CD4-positive, alpha-beta T cell treated with Interleukin-17A for 1 hour (primary cell): ENCODE measurements at places on chromosomes 2 and 18.

- no peak for DNase-seq
Observed at GRCh38 chr18:59737776-59738300, 40.6 kb upstream of the CCBE1 start.

- no peak for DNase-seq
Observed at GRCh38 chr2:235024931-235025773, 73.3 kb downstream of the SH3BP4 start.

- DNase-seq = peak; percentile 86
Observed at GRCh38 chr2:96116424-96116878, at the start of gene ADRA2B. TSS of gene ADRA2B (minus strand) at chr2:96116571. CDS start at chr2:96116149, 422 bp downstream.

DNA sequence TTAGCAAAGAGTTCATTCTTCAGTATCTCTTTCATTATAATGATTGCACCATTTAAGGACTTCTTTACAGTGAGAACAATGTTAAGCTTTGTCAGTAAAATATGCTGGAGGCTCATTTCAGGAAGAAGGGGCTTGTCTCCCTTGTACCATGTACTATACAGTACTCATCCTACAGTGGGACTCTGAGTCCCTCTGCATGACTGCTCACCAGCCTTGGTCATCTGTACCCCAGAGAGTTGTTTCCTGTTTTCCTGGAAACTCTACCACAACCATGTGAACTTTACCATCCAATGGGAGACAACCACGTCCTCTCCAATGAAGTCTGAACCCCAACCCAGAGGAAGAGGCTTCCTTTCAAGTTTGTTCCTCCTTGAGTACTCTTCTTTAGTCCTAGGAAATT lies 1171.1 kb upstream of the CRIM1 start:
- DNase-seq = no peak

DNA sequence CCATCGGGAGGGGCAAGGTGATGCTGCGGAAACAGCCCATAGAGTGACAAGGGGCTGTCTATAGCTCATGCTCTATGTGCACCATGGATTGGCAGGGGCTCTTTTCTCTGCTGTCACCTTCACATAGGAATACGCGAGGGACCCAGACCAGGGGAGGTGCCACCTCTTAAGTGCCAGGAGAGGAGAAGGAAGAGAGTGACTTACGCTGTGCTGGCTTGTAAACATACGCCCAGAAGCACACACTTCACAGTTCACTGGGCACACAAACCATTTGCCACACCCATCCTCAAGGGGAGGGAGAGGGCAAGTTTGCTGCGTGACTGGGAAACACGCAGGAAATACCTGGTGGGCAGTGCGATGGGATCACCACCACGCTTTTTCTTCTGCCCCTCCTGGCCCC lies 65.1 kb upstream of the GPR45 start:
- no peak for DNase-seq

GRCh38 chr2:137847443-137847842 lies 116.8 kb upstream of the HNMT start:
- no peak for DNase-seq

GRCh38 chr2:22530131-22530530 lies 854.8 kb upstream of the KLHL29 start:
- no peak for DNase-seq

- no peak for DNase-seq
Observed at GRCh38 chr2:121333834-121334558, 49.0 kb upstream of the TFCP2L1 start.

DNA sequence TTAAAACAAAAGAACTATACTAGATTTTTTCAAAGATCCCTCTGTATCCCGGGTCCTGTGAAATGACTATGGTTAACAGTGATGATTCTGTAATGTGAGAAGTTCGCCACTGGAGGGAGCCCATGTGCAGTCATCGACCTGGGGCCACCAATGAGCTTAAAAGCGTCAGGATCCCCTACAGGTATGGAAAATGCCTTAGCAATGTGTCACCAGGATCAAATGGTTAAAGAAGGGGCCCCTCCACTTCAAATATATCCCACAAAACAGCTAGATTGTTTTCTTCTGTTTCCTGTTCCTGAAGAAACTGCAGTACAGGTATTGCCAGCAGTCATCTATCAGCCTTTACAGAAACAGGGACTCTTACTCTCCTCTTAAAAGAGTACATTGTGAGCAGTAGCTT lies 15.3 kb downstream of the CHRNA1 start:
- DNase-seq = peak; percentile 80

GRCh38 chr2:160210599-160211138 lies 10.6 kb upstream of the ITGB6 start:
- peak; percentile 62 for DNase-seq

- no peak for DNase-seq
Observed at GRCh38 chr2:170282851-170283250, 104.9 kb downstream of the MYO3B start.

GRCh38 chr2:27076323-27076722 lies 2.1 kb upstream of the EMILIN1 start:
- no peak for DNase-seq

DNA sequence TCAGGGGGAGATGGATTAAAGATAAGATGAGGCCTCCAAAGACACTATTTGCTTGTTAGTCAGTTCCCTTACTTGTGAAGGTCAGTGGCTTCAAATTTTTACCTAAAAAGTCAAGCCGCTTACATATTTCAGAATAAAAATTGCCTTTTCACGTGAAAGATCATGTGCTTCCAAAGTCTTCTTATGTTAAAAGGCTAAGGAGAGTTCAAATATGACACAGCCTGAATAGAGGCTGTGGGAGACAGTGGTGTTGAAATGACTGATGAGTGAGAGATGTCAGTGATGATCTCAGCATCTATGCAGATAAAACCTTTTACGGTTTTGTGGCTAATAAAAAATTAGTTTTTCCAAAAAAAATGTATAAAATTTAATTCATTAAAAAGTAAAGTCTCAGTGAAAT lies 40.5 kb downstream of the UPP2 start:
- no peak for DNase-seq

- DNase-seq = no peak
Observed at GRCh38 chr2:138321458-138321857, 180.1 kb upstream of the SPOPL start.

DNA sequence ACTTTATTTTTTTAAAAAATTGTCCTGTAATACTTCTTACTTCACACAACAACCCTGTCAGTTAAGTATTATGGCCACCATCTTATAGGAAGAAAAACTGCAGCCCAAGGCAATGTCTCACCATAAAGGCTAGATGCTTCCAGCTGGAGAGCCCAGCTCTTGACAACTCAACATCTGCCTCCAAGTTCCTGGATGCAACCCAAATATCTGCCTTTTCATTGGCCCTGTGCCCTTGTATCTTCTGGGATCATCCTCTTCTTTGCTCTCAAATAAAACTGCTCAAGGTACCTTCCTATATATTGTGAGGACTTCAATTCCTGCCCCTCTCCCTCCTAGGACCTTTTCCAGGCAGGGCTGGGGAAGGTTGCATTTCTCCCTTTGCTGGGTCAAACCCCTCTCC lies 69.5 kb downstream of the BIN1 start:
- no peak for DNase-seq

DNA sequence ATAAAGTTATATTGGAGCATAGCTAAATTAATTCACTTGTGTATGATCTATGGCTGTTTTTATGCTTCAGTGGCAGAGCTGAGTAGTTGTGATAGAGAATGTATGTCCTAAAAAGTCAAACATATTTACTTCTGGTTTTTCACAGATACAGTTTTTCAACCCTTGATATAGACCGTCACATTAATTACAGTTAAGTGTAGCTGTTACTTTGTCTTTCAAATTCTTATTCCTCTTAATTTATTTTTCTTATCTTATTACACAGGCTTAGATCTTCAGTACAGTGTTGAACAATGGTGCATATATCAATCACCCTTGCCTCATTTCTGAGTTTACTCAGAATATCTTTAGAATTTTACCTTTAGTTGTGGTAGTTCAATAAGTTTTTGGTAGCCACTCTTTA lies 12.2 kb upstream of the CYRIA start:
- DNase-seq = no peak

DNA sequence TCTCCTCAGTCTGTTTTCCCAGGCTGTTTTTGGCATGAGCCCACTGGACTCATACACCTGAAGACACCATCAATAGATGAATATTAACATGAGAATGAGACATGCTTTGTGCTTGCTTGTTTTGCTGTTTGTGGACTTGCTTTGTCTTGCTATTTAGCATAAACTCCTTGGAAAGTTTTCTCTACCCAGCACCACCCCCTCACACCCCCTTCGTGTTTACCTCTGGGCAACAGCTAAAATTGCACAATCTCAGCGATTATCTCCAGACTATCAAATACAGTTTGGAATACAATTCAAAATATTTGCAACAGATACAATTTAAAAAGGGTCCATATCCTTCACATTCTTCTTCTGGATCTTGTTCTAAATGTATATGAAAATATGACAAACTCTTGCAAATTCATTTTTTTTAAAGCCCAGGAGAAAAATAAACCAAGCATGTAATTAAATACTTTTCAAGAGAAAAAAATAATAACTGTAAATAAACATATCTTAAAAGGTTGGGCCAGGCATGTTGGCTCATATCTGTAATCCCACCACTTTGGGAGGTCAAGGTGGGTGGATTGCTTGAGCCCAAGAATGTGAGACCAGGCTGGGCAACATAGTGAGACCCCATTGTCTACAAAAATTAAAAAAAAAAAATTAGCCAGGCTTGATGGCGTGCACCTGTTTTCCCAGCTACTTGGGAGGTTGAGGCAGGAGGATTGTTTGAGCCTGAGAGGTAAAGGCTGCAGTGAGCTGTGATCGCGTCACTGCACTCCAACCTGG lies 32.3 kb upstream of the PMAIP1 start:
- no peak for DNase-seq

DNA sequence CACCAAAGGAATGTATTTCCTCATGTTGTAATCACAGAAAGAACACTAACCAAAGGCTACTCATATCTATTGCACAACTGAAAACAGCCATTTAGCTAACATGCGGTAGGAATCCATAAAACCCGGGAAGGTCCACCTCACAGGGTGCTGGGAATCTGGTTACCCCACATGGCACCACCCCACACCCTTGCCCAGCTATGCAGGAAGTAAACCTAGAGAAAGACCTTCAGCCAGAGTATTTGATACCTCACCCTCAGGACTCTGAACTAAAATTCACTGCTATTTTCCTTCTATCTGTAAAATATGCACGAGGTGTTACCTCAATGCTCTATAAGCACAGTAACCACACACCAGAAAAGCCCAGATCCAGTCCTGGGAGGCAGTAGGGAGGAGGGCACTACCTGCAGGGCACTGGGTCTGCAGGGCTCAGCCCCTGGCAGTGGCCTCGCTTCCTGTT lies 45.8 kb downstream of the PTPN2 start:
- DNase-seq = peak; percentile 40

DNA sequence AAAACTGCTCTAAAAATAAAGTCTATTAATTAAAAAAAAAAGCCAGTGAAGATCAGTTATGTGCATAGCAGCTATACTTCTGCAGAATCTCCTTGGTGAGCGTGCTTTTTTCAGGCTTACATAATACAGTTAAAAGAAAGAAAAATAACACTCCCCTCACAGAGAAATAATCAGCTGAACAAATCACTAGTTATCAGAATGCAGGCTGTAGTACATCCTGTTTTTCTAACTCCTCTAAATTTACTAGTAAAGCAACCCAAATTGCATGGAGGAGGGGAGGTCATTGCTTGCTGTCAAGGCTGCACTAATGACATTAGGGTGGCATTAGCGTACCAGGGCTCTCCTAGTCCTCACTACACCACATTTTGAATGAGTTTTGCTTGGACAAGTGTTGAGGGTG lies 192.2 kb downstream of the PLCL1 start:
- no peak for DNase-seq

GRCh38 chr2:37026050-37026449 lies 58.1 kb downstream of the HEATR5B start:
- no peak for DNase-seq

DNA sequence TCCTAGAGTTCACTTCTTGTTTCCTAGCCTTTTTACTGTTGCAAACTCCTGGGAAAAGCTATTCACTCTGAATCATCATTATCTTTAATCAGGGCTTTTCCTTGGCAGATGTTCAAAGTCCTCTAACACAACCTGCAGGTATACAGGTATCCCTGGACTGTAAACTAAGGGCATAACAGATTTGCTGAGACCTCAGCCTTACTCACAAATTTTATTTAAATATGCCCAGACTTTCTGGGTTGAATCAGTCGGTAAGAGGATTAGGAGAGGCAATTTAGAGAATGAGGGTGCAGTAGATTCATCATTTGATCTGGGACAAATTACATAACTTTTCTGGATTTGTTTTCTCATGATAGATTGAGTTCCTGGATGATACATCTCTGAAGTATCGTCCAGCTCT lies 217.8 kb upstream of the STON1 start:
- no peak for DNase-seq

DNA sequence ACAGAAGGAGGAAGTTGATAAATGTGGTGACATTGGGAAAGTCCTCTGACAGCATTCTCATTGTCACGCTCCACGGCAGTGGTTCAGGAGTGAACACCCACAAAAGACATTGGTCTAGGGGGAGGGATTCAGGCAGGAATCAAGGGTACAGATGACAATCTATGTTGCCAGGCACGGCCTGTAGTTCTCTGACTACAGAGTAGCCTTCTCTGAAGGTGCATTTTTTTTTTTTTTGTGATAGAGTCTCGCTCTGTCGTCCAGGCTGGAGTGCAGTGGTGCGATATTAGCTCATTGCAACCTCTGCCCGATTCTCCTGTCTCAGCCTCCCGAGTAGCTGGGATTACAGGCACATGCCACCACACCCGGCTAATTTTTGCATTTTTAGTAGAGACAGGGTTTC lies 7.4 kb upstream of the MOB1A start:
- DNase-seq = peak; percentile 64

DNA sequence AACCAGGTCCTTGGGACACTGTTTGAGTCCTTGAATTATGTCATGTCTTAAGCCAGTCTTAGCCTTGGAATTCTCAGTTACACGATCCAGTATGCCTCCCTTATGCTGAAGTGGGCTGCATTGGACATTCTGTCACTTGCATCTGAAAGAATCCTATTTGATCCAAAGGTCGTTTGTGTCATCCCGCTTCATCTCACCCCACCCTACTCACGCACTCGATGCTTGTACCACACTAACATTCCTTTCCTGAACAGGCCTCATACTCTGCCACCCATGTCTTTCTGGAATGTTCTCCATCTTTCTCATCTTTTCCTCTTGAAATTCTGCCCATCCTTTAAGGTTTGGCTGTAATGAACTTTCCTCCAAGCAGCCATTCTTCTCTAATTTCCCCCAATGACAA lies 27.9 kb upstream of the ZFP36L2 start:
- no peak for DNase-seq
